Stimulated activated naive CD4-positive, alpha-beta T cell (primary cell): ENCODE measurements at places on chromosomes 2 and 18.

- no peak for DNase-seq
Measured at GRCh38 chr2:86417961-86418360, 23.2 kb upstream of the KDM3A start.

- no peak for DNase-seq
Measured at GRCh38 chr2:162196638-162197037, 44.6 kb upstream of the GCG start.

- peak; percentile 36 for DNase-seq
Measured at GRCh38 chr2:241858206-241859016, at the start of gene PDCD1. PDCD1 (minus strand) TSS chr2:241858894; CDS start chr2:241858838, 56 bp downstream.

DNA sequence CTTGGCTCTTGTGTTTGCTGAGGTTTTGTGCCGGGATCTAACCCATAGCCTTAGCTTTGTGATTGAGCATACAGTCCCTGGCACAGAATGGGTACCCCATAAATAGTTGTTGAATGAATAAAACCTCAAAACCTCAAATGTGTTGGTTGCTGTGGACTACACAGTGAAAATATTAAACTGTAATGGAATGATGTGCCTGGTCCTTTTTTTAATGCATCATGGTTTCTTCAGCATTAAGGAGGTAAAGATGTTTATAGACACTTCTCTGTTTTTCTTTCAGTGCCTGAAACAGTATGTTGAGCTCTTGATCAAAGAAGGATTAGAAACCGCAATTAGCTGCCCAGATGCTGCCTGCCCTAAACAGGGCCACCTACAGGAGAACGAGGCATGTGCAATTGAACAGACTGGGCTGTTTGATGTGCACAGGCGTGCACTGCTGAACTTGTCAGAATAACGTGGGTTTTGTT is 97.0 kb downstream of the RNF144A start:
- DNase-seq, result peak; percentile 11

GRCh38 chr2:43388371-43388770 is 162.0 kb upstream of the ZFP36L2 start:
- no peak for DNase-seq

DNA sequence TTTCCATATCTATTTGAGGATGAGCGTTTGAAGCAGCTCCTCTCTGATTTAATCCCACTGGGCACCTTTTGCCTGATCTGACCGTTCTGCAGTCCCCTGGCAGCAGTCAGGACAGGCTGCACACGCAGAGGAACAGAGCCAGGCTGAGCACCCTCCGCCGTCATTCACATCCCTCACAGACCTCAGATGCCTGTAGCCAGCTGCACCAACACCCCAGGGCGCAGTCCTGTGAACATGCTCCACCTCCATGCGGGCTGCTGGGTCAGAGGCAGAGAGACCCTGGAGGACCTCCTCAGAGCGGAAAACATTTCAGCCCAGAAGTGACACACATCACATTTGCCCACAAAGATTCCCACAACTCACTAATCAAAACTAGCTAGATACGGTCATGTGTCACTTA is 146.1 kb downstream of the SEPTIN10 start:
- DNase-seq, result no peak

DNA sequence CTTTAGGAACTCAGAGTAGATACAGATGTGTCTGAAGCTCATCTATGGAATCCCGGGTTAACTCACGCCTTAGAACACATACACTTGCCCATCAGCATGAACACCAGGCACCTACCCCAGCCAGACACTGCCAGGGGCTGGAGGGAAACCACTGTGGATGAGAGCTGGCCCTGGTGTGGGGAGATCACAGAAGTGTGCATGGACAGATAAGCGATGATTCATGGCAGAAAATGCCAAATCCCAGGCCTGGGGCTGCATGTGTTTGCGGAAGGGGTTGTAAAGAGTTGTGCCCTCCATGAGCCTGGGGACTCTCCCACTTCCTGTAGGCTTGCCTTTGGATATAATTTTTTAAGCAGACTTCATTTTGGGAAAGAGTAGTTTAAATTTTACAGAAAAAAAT is 193.4 kb downstream of the FHOD3 start:
- no peak for DNase-seq

GRCh38 chr2:97907369-97908100 is 88.2 kb downstream of the TMEM131 start:
- DNase-seq, result no peak

DNA sequence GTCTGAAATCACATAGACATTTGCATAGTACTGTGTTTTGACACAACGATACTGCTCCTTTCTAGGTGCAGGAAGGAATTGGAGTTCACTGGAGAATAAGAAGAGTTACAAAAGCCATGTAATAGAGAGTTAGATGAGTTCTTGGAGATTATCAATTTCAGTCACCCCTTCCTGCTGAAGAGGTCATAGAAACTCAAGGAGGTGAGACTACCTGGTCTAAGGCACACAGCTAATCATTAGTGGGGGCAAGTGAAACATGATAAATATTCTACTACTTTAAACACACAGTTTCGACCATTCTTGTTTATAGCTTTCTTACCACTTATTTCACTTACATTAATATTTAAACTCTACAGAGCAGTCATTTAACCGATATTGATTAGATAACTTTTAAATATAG is 286.9 kb upstream of the NXPH2 start:
- no peak for DNase-seq

- peak; percentile 17 for DNase-seq
Measured at GRCh38 chr2:1995987-1996386, 251.7 kb upstream of the PXDN start.

DNA sequence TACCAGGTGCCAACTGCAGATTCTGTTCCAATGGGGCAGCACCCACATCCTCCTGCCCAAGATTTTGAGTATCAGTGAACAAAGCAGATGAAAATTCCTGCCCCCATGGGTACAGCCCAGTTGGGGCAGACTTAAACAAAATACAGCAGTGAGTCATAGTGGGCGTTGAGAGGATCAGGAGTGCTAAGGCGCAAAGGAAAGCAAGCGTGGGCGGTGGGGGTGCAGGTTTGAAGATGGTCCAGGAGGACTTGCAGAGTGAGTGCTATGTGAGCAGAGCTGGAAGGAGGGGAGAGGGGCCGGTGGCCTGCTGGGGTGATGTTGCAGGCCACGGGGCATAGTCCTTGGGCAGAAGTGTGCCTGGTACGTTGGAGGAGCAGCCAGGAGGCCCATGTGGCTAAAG is 24.7 kb downstream of the STEAP3 start:
- no peak for DNase-seq

DNA sequence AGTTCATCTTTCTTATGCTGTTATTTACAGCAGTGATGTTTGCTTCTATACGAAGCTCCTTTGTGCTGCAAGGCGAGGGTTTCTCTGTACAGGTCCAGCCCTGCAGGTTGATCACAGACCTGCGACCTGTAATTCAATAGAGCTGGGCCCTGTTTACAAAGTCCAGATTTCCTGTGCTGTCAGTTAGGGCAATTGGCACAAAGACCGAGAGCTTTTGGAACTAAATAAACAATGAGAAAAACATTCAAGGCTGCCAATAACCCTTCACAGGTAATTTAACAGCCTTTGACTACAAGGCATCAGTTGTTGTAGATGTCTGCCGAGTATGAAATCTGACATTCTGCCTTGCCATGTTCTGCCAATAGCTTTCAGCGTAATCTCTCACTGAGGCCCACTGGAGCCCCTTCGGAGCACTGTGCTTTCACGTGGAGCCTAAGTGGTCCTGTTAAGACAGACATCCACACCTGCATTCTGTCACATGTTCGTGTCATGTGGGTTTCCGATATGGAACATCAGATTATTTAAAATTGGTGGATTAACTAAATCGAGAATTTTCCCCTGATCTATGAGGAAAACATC is 232.5 kb downstream of the PTGR3 start:
- no peak for DNase-seq

GRCh38 chr18:45689396-45689795 is 34.6 kb upstream of the SLC14A1 start:
- no peak for DNase-seq

- DNase-seq, result no peak
Measured at GRCh38 chr2:197972587-197972986, 168.2 kb downstream of the PLCL1 start.

DNA sequence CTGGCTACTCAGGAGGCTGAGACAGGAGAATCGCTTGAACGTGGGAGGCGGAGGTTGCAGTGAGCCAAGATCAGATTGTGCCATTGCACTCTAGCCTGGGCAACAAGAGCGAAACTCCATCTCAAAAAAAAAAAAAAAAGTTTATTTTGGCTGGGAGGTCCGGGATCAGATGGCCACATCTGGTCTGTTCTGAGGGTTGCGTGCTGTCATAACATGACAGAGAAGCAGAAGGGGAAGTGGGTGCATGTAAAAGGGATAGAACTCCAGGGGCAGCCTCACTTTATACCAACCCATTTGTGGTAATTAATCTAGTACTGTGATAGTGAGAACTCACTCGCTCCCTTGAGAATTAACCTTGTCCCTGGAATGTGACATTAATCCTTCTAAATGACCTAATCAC is 101.2 kb downstream of the PTPN4 start:
- DNase-seq, result no peak

- peak; percentile 35 for DNase-seq
Measured at GRCh38 chr2:105798595-105798994, 53.9 kb downstream of the NCK2 start.

GRCh38 chr18:7817575-7818230 is 250.6 kb downstream of the PTPRM start:
- no peak for DNase-seq

DNA sequence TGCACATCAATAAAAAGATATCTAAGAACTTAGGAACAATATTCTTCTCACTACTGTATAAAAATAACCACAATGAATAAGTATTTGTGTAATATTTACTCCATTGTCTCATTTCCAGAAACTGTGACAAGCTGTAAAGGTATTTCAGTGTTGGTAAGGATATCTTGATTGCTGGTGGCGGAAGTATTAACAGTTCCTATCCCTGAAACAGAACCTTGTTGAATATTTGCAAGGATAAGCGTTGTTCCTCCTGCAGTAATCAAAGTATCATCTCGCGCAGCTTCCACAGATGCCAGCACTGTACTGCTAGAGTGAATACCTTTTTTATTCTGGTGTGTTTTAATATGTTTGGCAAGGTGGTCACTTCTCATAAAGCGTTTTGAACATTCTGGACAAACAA is 55.3 kb downstream of the SP3 start:
- no peak for DNase-seq

DNA sequence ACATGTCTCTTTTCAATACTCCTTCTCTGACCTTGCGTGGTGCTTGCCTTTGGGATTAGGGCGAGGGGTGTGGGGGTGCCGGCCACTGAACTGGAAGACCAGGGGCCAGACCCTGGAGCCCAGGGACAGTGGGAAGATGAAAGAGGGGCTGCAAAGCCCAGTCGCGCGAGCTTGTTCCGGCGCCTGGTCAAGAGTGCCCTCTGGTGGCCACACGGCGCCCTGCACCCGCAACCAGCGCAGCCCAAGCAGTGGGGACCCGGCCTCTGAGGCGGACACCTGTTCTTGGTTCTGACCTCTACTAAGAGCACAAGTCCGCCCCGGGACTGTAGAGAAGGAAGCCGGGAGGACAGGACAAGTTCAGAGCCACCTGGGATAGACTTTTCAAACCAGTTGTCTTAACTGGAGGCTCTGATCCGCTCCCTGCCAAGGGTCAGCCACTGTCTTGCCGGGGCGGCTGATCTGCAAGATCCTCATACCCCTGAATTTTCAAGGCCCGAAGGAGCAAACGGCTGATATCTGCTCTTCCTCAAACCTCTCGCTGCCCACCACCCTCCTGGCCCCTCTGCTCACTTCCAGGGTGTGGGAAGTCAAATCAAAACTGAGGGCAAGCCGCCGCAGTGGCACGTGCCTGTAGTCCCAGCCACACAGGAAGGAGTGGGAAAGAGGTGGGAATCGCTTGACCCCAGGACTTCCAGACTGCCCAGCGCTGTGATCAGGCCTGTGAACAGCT is 14.9 kb upstream of the MSH6 start:
- DNase-seq, result peak; percentile 54

DNA sequence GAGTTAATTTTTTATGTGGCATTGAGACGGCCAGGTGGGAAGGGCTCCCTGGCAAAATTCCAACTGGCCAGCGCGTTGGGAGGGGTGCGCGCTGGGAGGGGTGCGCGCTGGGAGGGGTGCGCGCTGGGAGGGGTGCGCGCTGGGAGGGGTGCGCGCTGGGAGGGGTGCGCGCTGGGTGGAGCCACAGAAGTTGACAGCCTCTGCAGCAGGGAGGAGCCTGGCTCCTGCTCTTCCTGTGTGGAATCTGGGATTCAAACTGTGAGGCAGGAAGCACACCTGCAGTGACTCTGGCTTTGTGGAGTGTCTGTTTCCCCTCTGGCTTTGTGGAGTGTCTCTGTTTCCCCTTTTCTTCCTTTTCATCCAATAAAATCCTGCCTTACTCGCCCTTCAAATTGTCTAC is 147.9 kb upstream of the CBLN2 start:
- DNase-seq, result no peak

GRCh38 chr2:101558740-101559525 is 84.0 kb upstream of the RFX8 start:
- DNase-seq, result no peak

- no peak for DNase-seq
Measured at GRCh38 chr2:215917953-215918620, 95.3 kb downstream of the MREG start.

DNA sequence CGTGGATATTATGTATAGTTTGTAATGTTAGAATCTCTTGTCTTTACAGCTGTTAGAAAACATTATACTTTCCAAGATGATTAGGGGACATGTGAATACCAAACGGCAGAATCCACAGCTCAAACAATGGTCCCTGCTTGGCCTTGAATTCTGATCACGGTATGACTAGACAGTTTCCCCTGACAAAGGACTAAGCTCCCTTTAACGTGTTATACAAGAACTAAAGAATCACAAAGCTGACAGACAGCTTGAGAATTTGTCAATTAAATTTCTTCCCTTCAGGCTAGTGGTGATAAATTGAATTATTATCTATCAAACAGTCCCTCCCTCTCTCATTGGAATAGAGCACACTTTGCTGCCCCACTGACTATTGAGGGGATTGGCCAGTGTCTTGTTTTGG is 359.2 kb upstream of the ID2 start:
- DNase-seq, result no peak

DNA sequence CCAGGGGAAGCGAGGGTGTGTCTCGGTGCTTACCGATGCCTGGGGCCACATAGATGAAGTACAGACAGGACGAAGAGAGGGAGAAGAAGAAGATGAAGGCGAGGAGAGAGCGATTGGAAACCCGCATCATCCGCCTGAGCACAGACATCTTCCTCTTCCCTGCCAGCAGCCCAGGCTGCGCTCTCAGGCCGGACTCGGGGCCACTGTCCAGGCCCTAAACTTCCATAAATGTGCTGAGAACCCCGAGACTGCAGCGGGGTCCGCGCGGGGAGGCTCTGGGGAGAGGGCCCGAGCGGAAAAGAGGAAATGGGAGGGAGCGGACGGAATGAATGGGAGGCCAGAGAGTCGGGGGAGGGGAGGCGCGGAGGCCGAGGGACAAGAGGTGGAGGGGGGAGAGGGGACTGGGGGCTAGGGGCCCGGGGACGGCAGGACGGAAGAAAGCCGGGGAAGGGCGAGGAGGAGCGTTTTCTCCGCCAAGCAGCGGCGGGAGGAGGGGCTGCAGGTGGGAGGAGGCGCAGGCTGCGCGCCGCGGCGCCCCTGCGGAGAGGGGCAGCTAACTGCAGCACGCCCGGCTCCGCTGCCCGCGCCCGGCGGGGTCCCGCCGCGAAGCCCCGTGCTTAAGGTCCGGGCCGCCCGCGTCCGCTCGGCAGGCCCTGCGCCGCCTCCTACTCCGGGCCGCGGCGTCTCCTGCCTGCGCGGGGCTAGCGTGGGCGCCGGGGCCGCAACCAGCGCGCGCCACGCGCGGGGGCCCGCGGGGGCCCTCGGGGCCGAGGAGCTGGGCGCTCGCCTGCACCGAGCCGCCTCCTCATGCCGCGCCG is at the start of gene B4GALT6:
Gene B4GALT6 (minus strand): TSS at position 303 of the 818 bp plus-strand sequence. CDS start 155 bp downstream, at position 148.
- no peak for DNase-seq

GRCh38 chr2:15652801-15653200 is 61.1 kb downstream of the DDX1 start:
- DNase-seq, result no peak
